ENCODE measurements at places on chromosomes 2 and 18.

GRCh38 chr2:111712940-111713515 lies 171.0 kb downstream of the ANAPC1 start:
- no peak for DNase-seq

DNA sequence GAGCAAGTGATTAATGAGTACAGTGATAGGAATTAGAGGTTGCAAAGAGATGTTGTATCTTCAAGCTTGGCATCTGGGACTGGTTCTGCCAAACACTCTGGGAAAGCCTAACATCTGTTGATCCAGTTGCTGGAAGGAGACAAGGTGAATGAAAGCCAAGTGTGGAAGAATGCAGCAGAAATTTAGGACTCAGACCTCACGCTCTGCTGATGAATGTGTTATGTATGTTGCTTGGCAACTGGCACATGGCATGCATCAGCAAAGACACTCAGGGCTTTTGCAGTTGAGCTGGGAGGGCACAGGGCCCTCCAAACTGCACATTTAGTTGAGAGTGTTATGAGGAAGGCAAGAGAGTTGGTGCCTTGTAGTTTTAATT lies 105.5 kb downstream of the COLEC12 start:
- DNase-seq = no peak

DNA sequence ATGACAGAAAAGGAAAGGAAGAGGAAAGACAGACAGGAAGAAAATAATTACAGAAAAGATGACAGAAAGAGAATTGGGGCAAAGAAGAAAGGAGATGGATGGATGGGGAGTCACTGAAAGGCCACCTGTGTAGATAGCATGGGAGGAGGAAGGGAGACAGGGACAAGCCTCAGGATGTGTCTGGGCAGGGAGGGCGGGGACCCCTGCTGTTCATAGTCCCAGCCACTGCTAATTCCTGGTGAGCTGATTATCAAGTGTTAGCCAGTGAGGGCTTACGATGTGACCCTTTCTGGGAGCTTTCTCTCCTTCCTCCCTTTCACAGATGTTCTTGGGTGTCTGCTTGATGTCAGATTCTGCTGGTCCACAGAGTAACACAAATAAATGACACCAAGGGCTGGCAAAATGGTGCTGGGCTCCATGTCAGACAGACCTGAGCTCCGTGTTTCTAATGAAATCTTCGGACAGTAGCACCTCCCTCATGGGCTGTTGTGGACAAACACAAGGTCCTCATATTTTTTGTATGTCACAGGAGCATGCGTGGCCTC lies 13.6 kb downstream of the FHOD3 start:
- DNase-seq = no peak

DNA sequence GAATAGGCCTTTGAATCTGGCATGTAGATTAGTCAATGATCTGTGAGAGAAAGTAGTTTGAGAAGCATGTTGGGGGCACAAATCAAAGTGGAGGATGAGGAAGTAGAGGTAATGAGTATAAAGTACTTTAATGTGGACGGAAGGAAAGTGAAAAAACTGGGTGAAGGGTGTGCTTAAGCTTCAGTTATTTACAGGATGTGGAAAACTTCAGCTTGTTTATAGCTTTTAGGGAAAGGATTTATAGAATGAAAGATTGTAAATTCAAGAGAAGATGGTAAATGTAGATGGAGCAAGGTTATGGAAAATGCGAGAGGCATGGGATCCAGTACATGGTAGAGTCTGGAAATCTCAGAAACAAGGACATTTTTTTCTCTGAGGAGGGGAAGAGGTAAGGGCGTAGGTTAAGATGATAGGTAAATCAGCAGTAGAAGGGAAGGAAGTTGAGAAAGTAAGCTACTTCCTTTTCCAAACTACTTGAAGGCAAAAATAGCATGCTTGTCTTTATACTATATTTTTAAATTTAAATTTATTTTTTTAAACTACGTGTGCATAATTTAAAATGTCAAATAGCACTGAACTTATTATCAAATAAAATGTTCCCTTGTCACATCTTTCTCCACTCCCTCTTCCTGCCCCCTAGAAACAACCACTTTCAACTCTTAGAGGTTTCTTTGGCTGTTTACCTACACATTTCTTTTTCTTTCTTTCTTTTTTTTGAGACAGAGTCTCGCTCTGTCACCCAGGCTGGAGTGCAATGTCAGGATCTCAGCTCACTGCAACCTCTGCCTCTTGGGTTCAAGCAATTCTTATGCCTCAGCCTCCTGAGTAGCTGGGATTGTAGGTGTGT lies 8.5 kb downstream of the FAM117B start:
- DNase-seq = no peak

DNA sequence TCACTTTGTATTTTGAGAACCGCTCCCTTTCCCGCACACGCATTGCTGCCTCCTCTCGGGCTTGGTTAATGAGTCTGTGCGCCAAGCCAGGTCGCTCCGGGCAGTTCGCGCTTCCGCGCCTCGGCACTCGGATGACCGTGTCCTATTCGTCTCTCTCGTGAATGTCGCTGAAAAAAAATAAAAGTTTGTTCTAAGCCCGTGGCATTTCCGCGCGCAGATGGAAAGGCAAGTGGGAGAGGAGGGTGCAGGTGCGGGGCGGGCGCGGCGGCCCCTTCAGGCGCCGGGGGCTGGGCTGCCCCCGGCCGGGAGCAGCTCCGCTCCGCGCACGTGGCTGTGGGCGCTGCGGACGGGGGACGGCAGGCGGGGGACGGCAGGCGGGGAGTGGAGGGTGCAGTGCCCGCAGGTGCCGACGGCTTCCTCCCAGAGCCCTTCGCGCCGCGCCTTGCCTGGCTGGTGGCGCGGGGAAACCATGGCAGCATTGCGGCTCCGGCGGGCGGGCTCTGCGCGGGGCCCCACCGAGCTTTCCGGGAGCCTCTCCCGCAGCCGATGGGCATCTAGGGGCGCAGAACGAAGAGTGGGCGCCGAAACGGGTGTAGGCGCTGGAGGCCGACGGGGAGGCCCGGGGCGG lies 159.6 kb upstream of the SIX2 start:
- DNase-seq = peak; percentile 46

DNA sequence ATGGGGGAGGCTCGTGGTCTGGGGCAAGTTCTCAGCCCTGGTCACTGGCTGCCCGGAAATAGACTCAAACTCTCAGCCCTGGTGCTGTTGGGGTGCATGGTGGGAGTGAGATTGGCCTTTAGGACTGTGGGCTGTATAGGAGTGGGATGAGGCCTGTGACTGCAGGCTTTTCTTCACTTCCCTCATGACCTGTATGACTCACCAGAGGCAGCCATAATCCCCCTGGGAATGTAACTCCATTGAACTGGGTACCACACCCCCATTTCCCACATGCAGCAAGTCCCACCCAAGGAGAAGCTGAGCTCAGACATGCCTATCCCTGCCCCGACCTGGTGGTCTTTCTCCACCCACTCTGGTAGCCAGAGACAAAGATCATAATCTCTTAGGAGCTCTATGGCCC lies 177.7 kb upstream of the OSR1 start:
- DNase-seq = peak; percentile 55

GRCh38 chr2:42756966-42757513 lies 6.9 kb downstream of the OXER1 start:
- no peak for DNase-seq

- no peak for DNase-seq
Measured at GRCh38 chr18:23682472-23682871, 6.8 kb upstream of the LAMA3 start.

GRCh38 chr2:38649176-38649728 lies 16.7 kb upstream of the GALM start:
- no peak for DNase-seq

DNA sequence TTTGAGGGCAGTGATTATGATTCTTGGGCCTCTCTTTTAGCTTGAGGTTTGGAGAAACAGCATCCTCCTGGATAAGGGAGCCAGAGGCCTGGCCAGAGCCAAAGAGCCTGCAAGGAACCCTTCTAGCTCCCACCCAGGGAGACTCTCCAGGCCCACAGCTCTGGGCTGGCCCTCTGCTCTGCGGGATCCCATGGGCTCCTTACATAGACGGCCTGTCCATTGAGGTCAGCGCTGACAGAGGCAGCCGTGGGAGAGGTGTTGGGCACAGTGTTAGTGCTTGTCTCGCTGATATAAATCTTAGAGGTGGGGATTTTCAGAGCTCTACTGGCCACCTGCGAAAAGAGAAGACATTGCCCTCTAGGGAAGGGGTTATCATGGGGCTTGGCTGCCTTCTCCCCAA lies 67.2 kb downstream of the XDH start:
- no peak for DNase-seq

- DNase-seq = no peak
Measured at GRCh38 chr2:113133704-113134598, 6.6 kb downstream of the IL1RN start.

- no peak for DNase-seq
Measured at GRCh38 chr18:2905854-2906703, 59.3 kb downstream of the EMILIN2 start.

- no peak for DNase-seq
Measured at GRCh38 chr2:204888222-204888621, 342.9 kb downstream of the PARD3B start.

DNA sequence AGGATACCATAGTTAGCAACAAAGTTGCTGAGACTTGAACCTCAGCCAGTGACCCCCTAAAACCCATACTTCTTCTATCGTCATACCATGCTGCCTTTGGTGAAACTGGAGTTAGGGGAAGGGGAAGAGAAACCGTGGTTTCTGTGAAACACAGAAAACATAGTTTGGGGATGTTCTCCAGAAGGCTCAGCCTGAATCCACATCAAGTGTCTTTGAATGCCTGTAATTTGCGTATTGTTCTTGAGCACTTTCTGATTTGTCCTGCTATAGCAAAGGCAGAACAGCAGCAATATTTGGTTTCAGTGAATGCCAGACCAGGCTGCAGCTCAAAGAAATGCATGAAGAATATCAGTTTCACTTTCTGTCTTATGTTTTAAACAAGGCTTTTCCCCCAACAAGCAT lies 258.7 kb downstream of the TTC32 start:
- no peak for DNase-seq

- no peak for DNase-seq
Measured at GRCh38 chr2:149064365-149064841, 25.9 kb downstream of the LYPD6B start.

DNA sequence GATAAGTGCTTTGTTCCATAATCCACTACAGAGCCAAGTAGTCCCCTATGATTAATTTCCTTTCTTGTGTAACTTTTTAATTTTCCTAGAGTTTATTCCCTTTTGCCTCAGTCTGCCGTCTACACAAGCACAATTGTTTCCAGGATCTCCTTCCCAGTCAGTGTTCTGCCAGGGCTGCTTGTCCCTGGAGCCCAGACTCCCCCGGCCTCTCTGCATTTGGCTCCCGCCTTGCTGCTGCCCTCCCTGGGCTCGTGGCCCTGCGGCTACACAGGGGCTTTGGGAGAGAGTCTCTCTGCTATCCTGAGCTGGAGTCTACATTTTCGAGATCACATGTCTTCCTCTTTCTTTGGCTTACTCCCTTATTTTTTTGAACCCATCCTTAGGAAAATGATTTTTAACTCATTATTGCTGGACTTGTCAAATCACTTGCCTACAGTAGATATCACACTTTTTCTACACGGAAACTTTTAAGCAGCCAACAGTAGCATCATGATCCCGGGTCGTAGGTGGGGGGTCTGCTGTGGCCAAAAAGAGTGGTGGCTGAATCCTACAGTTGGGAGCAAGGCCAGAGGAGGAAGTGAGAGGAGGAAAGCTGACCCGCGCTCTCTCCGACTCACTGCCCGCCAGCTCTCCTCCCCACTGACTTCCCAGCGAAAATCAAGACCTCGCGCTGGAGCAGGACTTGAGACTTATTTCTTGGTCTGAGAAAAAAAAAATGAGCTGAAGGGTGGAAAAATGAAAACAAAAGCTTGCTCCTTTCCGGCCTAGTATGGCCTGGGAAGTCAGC lies 9.4 kb downstream of the FBLN7 start:
- DNase-seq = no peak

- no peak for DNase-seq
Measured at GRCh38 chr18:58570360-58571064, 58.4 kb downstream of the ALPK2 start.

- no peak for DNase-seq
Measured at GRCh38 chr2:222861411-222862105, 722 bp downstream of the ACSL3 start.

GRCh38 chr2:45567288-45567963 lies 43.6 kb downstream of the SRBD1 start:
- no peak for DNase-seq

- DNase-seq = no peak
Measured at GRCh38 chr18:48153613-48154481, 223.4 kb upstream of the SMAD2 start.

GRCh38 chr2:45229411-45229810 lies 220.2 kb upstream of the SIX2 start:
- DNase-seq = no peak

DNA sequence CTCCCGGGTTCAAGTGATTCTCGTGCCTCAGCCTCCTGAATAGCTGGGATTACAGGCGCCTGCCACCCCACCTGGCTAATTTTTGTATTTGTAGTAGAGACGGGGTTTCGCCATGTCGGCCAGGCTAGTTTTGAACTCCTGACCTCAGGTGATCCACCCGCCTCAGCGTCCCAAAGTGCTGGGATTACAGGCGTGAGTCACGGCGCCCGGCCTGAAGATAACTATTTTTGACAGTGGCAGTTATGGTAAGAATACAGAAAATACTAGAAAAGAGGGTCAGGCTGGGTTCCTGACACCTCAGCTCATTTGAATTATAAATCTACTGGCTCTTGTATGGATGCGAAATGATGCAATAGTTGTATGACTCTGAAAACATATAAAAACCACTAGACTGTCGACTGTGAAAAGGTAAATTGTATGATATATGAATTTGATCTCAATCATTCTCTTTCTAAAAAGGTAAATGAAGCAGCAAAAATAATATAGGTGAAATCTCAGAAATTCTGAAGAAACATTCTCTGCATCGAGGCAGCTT lies 11.1 kb upstream of the DGKD start:
- no peak for DNase-seq

DNA sequence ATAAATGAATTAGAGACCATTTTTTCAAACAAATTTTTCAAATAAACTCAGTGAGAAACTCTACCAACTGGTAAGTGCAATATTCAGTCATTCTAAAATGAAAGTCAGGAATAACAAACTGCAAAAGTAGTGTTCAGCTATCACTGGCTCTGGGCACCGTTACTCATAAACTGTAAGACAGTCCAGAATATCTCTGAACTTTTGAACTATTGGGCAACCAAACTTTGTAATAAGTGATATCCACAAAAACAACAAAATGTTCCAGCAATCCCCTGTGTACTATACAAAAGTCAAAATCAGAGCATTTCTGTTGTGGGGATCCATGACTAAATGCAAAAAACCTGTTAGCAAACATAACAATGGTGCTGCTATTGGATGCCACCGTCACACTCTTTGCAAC lies 56.3 kb downstream of the SLC25A12 start:
- no peak for DNase-seq

DNA sequence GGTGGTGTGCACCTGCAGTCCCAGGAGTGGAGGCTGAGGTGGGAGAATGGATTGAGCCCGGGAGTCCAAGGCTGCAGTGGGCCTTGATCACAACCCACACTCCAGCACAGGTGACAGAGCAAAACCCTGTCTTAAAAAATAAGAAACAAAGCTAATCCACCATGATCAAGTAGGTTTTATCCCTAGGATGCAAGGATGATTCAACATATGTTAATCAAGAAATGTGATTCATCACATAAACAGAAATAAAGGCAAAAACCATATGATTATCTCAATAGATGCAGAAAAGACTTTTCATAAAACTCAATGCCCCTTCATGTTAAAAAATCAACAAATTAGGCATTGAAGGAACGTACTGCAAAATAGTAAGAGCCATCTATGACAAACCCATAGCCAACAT lies 58.1 kb downstream of the CCBE1 start:
- no peak for DNase-seq

- DNase-seq = no peak
Measured at GRCh38 chr2:100699131-100699530, 120.8 kb upstream of the NPAS2 start.

- DNase-seq = no peak
Measured at GRCh38 chr18:7725473-7725872, 158.4 kb downstream of the PTPRM start.

- DNase-seq = no peak
Measured at GRCh38 chr2:146665800-146666199, 1179.0 kb upstream of the ACVR2A start.

All from neuronal stem cell (in vitro differentiated cells).